NCI-H1694 (cell line): ENCODE measurements at places on chromosomes 2 and 18.

DNA sequence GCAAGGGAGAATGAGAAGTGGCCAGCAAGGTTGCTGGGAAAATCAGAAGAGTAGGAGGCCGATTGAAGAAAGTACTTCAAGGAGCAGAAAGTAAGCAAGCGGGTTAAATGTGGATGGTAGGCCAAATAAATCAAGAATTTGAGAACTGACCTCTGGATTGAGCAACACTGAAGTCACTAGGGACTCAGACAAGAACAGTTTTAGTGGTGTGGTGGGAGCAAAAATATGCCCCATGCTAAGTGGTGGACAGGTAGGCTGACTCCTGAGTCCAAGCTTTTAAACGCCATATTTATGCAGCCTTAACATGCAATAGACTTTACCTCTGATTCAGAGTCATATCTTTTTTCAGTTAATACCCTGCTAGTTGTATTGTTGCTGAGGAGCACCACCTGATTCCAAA is 4.5 kb downstream of the TRABD2A start:
- DNase-seq = no peak

- DNase-seq = no peak
Observed at GRCh38 chr2:430291-431040, 142.6 kb upstream of the ALKAL2 start.

DNA sequence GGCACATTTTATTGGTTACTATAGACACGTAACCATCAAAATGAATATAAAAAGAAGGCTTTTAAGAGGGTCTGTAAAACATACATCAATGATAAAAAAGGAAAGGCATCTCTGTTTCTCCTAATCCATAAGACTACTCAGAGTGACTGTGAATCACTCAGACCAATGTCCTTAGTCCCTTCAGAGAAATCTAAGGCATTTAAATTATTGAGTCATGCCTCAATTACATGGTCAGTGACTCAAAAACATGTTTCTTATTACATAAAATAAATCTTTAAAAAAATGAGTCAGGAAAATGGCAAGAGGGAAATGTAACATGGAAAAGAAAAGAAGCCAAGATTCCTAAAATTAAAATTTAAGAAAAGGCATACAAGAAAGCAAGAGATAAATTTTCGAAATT is 146.6 kb downstream of the ERBB4 start:
- no peak for DNase-seq

GRCh38 chr2:43041173-43041591 is 185.2 kb downstream of the ZFP36L2 start:
- no peak for DNase-seq

DNA sequence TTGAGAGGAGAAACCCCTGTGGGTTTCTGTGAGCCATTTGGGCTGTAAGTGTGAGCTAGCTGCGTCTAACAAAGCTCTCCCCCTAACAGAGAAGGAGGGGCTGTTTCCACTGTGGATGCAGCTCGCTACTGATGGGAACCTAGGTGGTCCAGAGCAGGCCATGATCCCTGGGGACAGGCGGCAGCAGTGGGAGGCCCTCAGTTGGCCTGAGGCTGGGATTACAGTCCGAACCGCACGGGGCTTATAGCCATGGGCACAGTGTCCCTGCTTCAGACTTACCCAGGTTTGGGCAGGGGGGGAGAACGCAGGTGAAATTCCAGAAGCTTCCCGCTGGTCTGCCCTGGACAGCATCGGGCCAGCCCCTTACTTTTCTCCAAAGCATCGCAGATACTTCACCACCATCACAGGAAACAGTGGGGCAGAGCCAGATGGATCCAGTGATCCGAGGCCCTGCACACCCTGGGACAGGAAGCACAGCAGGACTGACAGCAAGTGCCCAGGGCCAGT is 139.4 kb downstream of the SEPTIN10 start:
- no peak for DNase-seq

DNA sequence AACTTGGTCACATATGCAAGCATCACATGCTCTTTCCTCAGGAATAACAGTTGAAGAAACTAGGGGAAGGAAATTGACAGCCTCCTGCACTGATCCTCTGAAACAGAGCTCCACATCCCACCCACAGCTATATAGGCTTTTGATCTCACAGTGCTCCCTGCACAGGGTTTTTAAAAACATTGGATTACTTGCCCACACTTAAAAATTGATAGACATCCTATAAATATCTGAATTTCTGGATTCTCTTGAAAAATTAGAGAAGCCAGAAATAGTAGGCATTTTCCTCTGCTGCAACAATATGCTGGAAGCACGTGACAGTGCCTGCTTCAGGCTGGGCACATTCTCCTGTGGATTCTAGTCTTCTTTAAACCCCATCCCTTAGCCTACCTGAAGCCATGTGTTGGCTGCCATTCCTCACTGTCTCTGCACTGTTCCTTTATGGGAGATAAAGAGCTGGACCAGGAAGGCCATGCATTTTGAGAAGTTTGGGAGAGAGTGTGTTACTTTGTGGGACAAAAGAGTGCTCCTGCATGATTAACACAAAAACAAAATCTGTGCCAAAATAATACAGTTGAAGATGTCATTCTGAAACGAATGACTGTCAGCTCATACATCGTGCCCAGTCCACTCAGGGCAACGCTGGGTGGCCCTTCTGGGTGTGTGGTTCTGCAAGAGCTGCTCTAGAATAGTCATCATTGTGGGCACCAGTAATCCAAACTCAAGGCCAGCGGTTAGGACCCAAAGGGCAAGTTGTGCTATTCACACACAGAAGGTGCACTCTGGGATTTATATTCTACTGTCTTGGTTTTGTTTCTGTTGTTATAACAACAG is 59.8 kb downstream of the GYPC start:
- DNase-seq = no peak

DNA sequence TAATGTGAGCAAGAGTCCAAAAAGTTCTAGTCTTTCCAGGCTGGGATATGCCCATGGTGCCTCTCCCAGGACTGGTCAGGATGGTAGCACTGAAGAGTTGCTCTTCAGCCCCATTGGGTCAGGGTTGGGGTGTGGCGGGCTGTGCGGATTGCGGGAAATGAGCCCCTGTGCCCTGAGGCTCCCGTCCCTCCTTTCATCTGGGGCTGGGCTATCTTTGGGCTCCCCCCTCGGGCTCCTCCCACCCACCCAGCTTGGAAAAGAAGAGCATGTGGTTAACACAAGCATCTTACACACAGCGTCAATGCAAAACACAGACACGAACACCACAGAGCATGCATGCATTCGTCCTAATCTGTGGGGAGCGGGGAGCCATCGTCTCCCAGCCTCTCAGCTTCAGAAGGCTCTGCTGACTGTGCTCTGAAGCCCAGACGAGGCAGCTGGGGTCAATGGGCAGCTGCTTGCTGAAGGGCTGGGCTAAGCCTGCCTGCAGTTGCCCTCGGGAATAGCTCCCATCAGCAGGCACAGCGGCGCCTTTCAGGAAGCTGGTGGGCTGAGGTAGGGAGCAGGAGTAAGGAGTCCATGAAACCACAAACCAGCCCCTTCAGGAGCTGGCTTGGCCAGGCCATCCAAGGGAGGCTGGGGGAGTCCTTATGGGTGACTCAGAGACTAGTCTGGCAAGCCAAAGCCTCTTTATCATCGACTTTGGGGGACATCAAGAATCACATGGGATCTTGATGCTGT is 112.9 kb downstream of the CLIP4 start:
- no peak for DNase-seq

- DNase-seq = no peak
Observed at GRCh38 chr18:58303363-58303762, 259.3 kb downstream of the NEDD4L start.
